ENCODE measurements at places on chromosomes 3 and 15.
A peak's percentile ranks its signal among the peaks of the same experiment; 100 is the strongest.

DNA sequence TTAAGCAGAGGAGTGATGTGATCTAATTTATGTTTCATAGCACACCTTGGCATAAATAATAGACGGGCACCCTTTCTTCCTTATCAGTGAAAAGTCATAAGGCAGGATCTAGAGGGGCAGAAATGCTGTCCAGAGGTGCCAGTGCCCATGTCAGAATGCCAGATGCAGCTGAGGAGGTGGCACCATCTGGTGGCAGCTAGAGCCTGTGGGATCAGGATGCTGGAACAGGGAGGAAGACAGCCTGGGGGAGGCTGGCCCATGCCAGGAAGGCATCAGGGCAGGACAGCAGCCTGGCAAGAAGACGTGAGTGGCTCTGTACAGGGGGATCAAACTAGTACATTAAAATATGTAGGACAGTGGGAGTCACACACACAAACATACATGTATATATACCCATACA is 16.5 kb downstream of the MYH15 start:
- DNase-seq: no peak

GRCh38 chr15:42002333-42002732 is 18.5 kb downstream of the PLA2G4E start:
- no peak for DNase-seq

DNA sequence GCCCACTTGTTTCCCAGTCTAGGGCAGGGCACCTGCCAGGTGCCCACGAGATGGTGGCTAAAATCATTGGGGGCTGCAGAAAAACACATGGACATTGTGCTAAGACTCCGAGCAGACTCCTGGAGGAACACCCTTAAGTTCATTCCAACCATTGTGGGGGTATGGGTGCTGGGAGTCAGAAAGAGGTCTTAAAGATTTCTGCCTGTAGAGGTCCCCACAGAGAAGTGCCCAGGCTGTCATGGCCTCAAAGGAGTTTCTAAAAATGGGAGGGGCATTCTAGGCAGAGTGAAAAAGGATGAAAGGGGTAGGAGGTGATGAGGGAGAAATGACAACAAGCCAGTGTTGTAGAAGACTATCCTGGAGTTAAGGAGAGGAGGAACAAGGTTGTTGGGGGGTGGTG is 17.1 kb downstream of the RBP1 start:
- DNase-seq: no peak

- no peak for DNase-seq
These were observed 92.1 kb downstream of the DUT start for GRCh38 chr15:48423342-48423741.

GRCh38 chr15:46815765-46816164 is 901.5 kb upstream of the SEMA6D start:
- DNase-seq: no peak

DNA sequence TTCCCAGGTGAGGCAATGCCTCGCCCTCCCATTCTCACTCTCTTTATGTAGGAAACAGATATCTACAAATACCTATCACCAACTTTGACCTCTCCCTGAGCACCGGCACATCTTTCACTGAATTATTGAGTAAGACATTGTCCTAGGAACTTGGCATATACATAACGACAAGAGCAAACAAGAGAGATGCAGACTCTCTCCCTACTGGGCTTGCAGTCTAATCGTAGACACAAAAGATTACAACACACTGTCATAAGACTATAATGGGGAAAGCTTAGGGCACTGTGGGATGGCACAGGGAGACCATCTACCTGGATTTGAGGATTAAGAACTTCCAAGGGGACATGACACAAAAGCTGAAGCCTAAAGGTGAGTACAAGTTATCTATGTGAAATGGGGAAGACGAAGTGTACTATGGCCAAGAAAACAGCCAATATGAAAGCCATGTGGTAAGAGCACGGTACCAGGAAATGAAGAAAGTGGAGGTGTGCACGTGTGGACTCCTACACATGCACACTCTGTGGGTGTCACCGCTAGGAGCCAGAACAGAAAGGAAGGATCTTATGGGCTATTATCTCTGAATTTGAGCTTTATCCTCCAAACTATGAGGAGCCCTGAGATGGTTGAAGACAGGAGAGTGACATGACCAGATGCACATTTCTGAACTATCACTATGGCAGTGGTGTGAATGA is 218.8 kb upstream of the STRIT1 start:
- DNase-seq: no peak

DNA sequence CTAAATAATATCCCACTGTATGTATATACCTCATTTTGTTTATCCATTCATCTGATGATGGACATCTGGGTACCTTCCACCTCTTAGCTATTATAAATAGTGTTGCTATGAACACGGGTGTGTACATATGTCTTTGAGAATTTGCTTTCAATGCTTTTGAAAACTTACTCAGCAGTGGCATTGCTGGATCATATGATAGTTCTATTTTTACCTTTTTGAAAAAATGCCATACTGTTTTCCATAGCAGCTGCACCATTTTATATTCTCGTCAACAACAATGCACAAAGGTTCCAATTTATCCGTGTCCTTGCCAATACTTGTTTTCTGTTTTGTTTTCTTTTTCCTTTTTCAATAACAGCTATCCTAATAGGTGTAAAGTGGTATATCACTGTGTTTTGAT is 77.1 kb downstream of the PEAK1 start:
- no peak for DNase-seq

GRCh38 chr15:46938169-46938568 is 779.1 kb upstream of the SEMA6D start:
- DNase-seq: no peak

- no peak for DNase-seq
These were observed 186.1 kb downstream of the OTOL1 start for GRCh38 chr3:161682715-161683114.

GRCh38 chr3:48187301-48187578 is 977 bp downstream of the CDC25A start:
- no peak for DNase-seq

DNA sequence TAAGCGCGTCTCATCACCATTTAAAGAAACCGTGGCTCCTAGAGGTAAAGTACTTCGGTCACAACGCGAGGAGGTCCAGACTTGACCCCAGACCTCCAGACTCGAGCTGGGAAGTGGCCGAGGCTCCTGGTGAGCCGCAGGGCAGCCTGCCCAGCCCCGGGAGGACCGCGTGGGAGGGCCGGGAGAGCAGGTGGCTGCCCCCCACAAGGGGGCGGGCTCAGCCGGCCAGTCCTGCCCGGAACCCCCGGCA is at the start of gene SLC27A2:
Gene SLC27A2, plus strand, starts transcription at position 228 of the 250 bp plus-strand sequence. CDS start 232 bp downstream, outside the sequence.
- no peak for DNase-seq

- no peak for DNase-seq
These were observed 375.1 kb downstream of the PTPRG start for GRCh38 chr3:61936344-61936937.

GRCh38 chr3:150511122-150511821 is 35.0 kb downstream of the SERP1 start:
- DNase-seq: no peak

DNA sequence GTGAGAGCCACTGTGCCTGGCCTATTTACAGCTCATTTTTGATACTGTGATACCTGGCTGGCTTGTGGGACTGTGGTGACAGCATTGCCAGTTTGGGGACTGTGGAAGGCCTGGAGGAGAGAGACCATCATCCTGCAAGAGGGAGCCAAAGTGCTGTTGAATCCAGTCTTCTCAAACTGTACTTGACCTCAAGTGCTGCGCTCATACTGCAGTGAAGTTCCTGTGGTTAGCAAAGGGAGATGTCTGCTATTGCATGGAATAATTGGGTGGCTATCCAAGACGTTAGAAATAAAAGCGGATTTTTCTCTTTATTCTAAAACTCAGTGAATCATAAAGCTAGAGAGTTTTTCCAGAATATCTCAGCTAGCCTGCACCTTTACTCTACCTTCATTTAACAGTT is 83.4 kb downstream of the CCK start:
- DNase-seq: no peak

DNA sequence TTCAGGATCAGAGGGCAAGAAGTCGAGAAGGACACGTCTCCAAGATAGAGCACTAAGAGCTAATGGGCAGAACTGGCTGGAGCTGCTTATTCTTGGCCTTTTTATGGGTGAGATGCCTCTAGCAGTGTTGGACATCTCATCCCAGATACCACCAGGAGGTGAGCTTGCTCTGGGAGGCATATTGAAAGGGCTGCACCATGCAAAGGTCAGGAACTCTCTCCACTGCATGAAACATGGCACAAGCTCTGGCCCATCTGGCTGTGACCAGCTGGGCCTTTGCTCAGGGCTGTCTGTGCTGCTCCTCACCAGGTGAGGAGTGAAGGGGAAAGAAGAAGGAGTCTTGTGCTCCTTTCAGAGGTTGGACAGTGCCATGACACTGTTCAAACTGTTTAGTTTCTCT is 188.7 kb downstream of the THSD4 start:
- DNase-seq: no peak

- DNase-seq: peak; percentile 14
These were observed 249.1 kb upstream of the MCTP2 start for GRCh38 chr15:93982226-93982727.

- no peak for DNase-seq
These were observed 40.5 kb upstream of the SEC13 start for GRCh38 chr3:10361375-10361774.

- peak; percentile 13 for DNase-seq
These were observed 76.7 kb upstream of the STRIT1 start for GRCh38 chr3:155370198-155370597.

DNA sequence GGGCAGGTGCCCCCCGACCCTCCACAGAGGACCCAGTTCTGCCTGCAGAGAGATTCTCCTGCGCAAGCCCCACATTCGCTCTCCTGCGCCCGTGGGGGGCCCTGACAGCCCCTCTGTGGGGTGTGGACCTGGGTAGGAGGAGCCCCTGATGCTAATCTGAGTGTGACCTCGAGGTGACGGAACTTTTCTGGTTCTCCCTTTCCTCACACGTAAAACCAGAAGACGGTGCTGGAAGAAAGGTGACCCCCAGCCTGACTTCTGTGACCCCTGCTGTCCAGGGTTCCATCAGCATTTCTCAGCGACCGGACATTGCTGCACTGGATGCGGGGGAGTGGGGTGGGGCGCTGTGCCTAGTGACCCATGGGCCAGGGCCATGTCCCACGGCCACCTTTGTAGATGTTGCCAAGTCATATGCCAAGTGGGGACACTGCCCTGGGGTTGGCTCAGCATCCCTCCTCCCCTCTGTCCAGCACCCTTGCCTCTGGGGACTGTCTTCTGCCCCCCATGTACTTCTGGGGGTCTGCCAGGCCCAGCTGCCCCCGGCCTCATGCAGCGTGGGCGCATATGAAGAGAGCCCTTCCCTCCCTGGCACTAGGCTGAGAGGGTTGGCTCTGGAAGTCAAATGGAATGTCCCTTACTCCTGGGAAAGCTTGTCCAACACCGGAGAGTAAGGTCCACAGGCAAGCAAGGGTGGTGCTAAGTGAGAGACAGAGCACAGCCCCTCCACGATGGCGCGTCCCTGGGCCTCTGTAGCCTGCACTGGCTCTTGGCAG is 129.1 kb upstream of the MEF2A start:
- no peak for DNase-seq

GRCh38 chr3:72560846-72561675 is 287.2 kb downstream of the SHQ1 start:
- DNase-seq: no peak

DNA sequence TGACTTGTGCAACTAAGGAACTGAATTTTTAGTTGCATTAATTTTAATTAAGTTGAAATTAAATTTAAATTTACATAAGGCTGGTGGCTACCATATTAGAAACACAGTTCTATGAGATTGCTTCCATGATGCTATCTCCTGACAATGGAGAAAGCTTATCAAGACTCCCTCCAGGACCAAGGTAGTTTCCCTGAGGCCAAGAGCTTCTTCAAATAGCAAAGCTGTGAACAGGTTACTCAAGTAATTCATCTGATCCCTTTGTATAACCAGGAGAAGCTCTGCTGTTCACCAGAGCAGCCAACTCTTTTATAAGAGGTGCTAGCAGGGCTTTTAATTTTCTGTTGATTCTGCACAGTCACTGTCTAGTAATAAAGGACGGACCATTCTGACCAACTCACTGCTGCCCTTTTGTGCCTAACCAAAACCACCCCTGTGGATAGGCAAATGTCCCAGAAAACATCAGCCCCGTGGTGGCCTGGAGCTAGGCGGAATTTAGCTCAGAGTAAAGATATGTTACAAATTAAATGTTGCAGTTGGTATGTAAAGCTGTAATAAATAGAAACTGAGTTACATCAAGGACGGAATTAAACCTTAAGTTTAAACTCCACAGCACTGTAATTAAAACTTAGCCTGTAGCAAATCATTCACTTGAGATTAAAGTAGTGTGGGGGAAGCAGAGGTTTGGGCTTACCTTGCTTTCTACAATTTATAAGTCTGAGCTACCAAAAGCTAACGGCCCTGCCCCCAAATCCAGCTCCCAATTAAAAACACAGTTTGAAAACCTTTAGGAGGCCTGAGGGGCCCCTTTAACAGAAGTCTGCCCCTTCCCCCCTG is 55.6 kb upstream of the LRTM1 start:
- DNase-seq: no peak

DNA sequence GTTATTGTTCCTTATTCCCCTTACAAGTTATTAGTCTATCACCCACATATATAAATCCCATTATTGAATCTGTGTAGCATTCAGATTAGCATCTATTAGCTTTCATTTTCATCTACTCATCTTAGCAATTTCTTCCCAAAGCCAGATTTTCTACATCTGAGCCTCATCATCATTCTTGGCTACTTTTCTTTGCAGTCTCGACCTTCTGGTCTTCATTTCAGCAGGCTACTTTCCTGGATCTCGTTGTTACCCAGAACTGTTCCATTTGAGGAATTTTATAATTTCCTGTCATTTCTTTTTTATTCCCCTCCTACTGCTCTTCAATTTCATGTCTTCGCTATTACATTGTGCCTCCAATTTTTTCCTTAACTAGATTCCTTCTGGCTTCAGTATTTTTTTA is 51.8 kb downstream of the SPRED1 start:
- no peak for DNase-seq

DNA sequence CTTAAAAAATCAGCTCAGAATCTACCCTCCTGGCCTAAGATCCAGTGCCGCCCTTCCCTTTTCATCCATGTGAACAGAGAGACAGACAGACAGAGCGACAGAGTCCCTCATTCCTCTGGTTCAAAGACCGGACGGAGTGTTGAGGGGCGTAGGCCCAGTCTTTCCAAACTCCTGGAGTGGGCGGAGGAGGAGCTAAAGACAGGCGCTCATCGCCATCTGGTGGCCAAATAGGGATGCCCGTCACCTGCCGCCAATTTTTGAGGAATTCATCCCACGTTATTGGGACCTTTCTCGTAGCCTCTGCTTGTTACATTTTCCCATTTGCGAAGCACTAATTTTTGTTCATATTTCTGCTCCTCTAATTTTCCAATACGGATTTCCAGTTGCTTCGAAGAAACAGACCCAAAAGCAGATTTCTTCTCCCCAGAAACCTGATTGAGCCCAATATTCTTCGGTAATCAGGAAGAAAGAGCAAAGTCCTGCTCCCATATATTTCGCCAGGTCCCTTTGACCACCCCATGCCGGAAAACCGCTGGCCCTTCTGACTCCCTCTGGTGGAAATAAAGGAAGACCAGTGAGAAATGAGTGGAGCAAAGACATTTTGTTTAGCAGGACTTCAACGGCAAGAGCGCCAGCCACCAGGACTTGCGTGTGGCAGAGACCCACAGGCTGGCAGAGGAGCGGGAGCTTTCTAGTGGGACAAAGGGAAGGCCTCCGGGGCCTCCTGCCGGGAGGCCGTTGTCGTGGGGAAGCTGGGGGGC is 88.0 kb downstream of the LRRK1 start:
- DNase-seq: peak; percentile 56

GRCh38 chr3:71728632-71729342 is 3.6 kb upstream of the EIF4E3 start:
- DNase-seq: no peak

GRCh38 chr3:9747267-9747666 is 2.5 kb upstream of the OGG1 start:
- no peak for DNase-seq
